ENCODE measurements at places on chromosomes 7 and 10.
A peak's percentile ranks its signal among the peaks of the same experiment; 100 is the strongest.

GRCh38 chr10:94983555-94983954 lies 45.1 kb downstream of the CYP2C9 start:
- no peak for DNase-seq

- no peak for DNase-seq
These were observed 80.7 kb upstream of the SEC61G start for GRCh38 chr7:54839575-54840213.

- DNase-seq = no peak
These were observed 57.3 kb downstream of the TCF7L2 start for GRCh38 chr10:113007343-113007771.

GRCh38 chr10:103692952-103693811 lies 162.2 kb downstream of the SH3PXD2A start:
- no peak for DNase-seq

DNA sequence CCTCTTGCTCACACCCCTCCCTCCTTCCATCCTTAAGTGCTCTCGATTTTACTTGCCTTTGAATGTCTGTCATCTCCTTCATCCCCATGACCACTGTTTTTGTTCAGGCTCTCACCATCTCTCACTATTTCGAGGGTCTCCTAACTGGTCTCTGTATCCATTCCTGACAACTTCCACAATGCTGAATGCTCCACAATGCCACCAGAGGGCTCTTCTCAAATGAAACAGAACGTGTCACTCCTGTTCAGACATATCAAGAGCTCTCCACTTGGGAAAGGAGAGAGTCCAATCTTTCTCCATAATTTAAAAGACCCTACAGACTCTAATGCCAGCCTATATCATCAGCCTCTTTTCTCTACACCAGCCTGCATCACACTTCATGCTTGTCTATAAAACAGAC lies 9.0 kb upstream of the SLC13A1 start:
- no peak for DNase-seq

- no peak for DNase-seq
These were observed 1.5 kb downstream of the FHIP2A start for GRCh38 chr10:114823077-114823463.

- DNase-seq = no peak
These were observed 199.6 kb downstream of the HERPUD2 start for GRCh38 chr7:35495377-35495776.

DNA sequence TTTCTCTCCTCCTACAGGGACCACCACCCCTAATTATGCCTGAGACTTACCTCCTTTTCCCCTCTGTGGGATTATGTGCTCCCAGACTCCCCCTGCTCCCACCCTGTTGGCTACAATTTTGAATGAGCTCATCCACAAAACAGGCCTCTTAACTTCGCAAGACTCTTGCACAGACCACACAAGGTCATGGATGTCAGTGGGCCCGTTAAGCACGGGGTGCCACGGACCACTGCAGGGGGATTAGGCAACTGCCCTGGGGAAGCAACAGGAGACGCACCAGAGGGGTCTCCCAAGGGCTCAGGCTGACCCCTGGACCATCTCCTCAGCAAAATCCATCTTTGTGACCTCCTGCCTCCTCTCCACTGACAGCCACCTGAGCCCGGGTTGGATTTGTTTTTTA lies 42.1 kb upstream of the COL13A1 start:
- no peak for DNase-seq

- no peak for DNase-seq
These were observed 56.3 kb downstream of the GRID1 start for GRCh38 chr10:86310291-86310690.

- DNase-seq = no peak
These were observed 35.3 kb upstream of the NKX2-3 start for GRCh38 chr10:99497343-99498025.

GRCh38 chr7:35617041-35617440 lies 77.9 kb downstream of the HERPUD2 start:
- no peak for DNase-seq

- DNase-seq = no peak
These were observed 21.9 kb upstream of the FOXP2 start for GRCh38 chr7:114392686-114393085.

GRCh38 chr10:93873420-93874115 lies 20.2 kb upstream of the SLC35G1 start:
- no peak for DNase-seq

DNA sequence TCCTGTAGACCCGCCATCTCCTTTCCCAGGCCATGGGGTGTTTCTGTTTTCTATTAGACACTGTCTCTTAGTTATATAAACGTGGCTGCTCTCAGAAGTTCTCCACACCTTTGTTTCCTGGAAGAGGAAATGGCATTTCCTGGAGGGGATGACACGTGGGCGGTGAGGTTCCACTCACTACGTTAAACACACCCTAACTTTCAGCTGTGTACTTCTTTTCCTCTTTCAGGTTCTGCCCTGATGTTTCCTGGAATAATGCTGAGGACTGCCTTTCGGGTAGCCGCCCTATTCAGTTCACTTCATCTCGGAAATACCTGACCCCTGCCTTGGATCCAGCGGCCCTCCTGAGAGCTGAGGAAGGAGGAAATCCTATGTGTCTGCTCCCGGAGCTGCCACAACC lies 3.4 kb upstream of the PRKCQ start:
- peak; percentile 63 for DNase-seq

Measured in activated gamma-delta T cell treated with anti-CD3 and anti-CD28 coated beads, Interleukin-2, amount 50 U/mL, for 16 hours (primary cell).